ENCODE measurements at places on chromosomes 2 and 18.

DNA sequence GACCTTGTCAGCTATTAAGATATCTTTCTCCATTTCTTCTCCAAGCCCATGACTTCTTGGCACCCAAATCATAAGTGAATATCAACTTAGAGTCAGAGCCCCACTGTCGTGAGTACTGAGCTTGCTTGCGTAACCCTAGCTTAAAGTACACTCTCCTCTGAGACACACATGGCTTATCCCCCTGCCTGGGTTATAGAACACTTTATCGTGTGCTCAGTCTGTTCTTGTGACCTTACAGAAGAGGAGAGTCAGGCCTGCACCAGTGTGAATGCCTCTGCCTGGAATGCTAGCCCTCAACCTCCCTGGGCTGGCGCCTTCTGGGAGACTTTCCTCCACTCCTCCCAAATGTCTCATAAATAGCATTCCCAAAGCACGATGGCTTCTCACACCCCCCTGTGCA, 79.3 kb downstream of the CEP192 start:
- no peak for DNase-seq

GRCh38 chr2:38722271-38723061, 28.7 kb downstream of the SRSF7 start:
- DNase-seq: no peak

DNA sequence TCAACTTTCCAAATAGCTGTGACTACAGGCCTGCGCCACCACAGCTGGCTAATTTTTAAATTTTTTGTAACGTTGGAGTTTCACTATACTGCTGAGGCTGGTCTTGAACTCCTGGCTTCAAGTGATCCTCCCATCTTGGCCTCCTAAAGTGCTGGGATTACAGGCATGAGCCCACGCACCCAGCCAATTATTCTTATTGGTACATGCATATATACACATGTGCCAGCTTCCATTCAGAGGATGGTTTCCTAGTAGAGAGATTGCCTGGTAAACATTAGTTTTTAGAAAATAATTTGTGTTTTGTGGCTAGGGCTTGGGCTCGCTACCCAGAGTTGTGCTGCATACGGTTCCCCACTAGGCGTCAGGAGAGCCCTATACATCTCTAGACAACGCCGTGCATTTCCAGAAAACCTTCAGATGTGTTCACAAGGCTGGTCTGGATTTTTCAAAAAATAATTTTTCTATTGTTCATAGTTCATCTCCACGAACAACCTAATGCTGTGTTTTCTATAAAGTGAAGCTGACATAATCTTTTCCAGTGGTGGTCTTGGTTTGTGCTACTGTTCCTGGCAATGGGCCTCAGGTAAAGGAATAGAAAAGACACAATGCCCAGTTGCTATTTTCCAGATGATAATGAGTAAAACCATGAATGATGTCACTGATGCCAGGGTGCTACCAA, 14.6 kb upstream of the AFG3L2 start:
- peak; percentile 61 for DNase-seq

GRCh38 chr2:138516030-138516704, 14.6 kb downstream of the SPOPL start:
- DNase-seq: peak; percentile 7

DNA sequence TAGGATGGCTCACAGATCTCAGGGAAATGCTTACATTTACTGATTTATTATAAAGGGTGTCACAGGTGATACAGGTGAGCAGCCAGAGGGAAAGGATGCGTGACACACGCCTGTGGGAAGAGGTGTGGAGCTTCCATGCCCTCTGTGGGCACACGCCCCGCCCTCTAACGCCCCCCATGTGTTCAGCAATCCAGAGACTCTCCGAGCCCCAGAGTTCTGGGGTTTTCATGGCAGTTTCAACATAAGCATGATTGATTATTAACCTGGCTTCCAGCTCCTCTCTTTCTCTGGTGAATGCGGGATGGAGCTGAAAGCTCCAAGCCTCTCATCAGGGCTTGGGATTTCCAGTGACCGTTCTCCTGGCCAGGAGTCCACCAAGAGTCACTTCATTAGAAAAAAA, 34.3 kb upstream of the ODC1 start:
- no peak for DNase-seq

DNA sequence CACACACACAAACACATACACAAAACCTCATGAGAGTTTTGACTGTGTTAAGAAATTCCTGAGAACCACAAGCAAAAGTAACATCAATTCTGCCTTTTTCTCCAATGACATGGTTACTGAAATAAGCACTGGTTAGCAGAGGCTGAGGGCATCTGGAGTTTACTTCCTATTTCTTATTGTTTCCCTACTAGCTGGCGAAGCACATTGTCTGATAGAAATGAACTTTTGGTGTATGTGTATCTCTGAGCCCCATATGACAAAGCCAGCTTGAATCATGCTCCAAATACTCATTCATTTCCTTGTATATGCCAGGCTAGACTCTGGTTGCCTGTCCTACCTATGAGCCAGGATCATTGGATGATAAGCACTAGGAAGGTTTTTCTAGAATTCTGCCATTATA, 203.1 kb downstream of the NCKAP5 start:
- no peak for DNase-seq

DNA sequence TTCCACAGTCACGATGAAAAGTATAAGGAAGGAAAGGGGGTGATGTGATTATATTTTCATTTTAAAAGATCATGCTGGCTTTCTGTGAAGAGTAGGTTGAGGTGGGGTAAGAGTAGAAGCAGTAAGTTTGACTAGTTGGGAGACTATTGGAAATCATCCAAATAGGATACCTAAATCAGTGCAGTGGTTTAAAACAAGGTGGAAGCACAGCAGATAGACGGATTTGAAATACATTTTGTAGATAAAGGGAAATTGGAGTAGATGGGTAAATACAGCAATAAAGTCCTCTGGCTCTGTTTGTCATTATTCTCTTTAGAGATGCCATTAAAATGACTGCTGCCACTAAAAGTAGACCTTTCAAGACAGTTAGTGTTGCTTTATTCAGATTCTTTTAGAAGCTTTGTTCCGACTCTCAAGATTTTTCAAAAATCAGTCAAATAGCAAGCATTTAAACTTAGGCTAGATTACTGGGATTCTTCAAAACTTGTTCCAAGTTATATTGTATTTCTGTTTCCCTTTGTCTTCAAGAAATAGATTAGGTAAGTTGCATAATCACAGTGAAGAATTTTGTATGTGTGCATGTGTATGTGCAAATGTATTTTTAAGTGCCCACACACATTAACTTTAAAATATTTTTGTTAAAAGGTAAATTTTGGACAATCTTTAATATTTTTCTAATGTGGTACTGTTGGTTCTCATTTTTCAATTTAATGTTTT, 61.7 kb upstream of the DTNA start:
- DNase-seq: no peak

GRCh38 chr2:119026890-119027289, 84.9 kb downstream of the MARCO start:
- no peak for DNase-seq

- DNase-seq: no peak
Observed at GRCh38 chr2:229475778-229476177, 204.7 kb upstream of the PID1 start.
